ENCODE measurements at places on chromosomes 7 and 10.

GRCh38 chr10:94496010-94496409, 49.6 kb upstream of the HELLS start:
- DNase-seq, result no peak

GRCh38 chr10:89502549-89502948, 32.8 kb downstream of the SLC16A12 start:
- no peak for DNase-seq

GRCh38 chr10:58480321-58480720, 32.4 kb upstream of the BICC1 start:
- DNase-seq, result no peak

GRCh38 chr10:69222157-69223027, 2.3 kb downstream of the HKDC1 start:
- DNase-seq, result no peak

DNA sequence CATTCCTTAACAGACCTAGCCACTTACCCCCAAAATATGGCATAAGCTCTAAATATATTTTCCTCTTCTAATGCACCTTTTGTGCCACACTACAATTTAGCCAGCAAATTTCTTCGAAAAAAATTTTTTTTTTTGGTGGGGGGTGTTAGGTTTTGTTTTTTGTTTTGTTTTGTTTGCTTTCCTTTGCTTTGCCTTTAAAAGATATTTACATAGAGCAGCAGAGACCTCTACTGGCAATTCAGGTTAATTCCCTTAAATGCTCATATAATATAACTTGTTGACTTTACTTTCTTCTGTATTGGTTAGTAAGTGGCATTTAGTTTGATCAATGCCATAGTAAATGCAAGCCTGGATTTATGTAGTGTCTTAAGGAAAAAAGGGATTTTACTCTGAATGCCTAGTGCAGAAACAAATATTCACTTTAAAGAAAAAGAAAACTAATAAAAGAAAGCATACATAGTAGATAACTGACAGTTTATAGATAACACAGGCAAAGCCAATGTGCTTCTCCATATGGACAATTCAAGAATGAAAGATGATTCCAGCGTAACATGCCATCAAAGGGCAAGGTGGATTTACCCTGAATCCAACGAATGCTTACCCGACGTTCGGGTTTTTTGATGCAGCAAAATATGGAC, 1250.6 kb downstream of the GATA3 start:
- no peak for DNase-seq

GRCh38 chr10:5983774-5984173, 6.4 kb upstream of the IL15RA start:
- DNase-seq, result no peak

- DNase-seq, result no peak
Observed at GRCh38 chr7:11957956-11958355, 126.0 kb upstream of the THSD7A start.

DNA sequence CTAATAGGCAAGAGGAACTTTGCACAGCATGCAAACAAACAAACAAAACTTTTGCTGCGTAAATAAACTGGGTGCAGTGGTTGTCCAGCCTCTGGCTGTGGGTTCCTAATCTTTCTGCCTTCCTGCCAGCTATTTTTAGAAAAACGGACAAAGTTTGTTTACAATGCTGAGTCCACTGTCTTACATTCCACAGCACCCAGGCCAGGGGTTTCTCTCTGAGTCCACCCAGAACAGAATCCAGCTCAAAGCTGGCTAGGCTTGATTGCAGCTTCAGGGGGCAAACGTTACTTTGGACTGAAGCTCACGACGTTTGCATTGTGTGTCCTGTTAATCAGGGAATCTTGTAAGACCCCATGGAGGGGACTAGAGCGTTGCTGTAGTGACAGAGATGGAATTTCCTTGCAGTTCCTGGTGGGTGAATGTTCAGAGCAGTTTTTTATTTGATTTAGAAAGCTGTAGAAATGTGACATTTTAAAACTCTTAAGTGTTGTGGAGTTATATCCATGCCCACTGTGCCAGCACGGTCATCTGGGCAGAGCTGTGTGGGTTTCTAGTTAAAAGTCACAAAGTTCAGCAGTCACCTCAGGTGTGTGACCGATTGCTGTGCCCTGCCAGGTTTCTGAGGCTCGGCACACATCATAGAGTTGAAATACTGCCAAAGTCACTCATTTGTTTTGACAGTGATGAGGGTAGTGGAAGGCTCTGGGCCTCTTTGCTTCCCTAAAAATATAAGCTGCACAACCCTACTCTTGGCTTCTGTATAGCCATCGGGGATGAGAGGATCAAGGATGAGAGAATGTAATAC, 247.0 kb downstream of the STK31 start:
- DNase-seq, result no peak

GRCh38 chr10:69663369-69663947, 33.4 kb downstream of the FAM241B start:
- no peak for DNase-seq
